Stimulated activated CD8-positive, alpha-beta memory T cell treated with anti-CD3 and anti-CD28 coated beads, Interleukin-7, amount 100 ng/mL, for 1 hour (primary cell): ENCODE measurements at places on chromosomes 1 and 21.

GRCh38 chr1:56771717-56772116 is 47.5 kb downstream of the FYB2 start:
- DNase-seq = no peak

DNA sequence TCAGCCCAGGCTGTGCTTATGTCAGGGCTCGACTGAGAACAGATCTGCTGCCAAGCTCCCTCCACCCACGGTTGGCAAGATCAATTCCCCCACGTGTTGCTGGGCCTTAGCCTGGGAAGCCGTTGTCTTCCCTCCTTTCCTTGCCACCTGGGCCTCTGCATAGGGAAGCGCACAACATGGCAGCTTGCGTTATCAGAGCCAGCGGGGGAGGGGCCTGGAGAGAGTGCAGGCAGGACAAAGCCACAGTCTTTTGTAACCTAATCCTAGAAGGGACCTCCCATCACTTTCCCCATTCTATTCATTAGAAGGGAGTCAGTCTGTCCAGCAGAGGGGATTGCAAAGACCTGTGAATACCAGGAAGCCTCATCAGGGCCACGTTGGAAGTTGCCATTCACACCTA is 17.0 kb upstream of the IGSF21 start:
- DNase-seq = no peak

DNA sequence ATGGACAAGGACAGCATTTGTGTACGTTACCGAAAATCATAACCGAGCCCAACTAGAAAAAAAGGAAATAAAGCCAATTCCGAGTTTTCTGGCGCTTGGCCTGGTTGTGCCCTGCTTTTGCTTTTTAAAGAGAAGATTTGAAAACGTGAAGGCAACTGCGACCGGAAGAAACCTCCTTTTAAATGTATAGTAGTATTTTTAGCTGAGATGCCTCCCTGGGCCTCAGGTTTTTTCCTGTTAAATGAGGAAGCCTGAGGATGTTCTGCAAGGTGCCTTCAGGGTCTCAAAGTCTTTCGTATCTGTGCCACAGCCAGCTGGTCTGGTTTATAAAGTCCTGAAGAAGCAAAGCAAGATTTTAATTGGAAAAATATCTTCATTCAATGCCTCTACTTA is 371 bp upstream of the ODF2L start:
- no peak for DNase-seq

DNA sequence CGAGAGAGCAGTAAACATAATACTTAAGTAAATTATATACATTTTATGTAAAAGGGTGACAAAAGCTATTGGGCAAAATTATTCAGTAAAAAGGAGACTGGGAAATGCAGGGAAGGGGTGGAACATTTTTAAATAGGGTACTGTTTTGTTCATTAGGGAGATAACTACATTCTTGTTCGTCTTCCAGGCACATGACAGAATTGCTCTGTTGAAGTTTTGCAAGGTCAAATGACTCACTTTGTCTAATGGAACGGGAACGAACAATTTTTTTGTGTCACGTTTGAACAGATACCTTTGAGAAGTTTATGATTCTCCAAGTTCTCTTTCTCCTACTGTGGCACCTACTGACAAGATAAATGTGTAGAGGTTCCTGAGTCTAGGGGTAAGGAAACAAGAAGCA is 382.3 kb upstream of the ZRANB2 start:
- DNase-seq = no peak

GRCh38 chr1:235511470-235512240 is 7.4 kb upstream of the B3GALNT2 start:
- DNase-seq = no peak

DNA sequence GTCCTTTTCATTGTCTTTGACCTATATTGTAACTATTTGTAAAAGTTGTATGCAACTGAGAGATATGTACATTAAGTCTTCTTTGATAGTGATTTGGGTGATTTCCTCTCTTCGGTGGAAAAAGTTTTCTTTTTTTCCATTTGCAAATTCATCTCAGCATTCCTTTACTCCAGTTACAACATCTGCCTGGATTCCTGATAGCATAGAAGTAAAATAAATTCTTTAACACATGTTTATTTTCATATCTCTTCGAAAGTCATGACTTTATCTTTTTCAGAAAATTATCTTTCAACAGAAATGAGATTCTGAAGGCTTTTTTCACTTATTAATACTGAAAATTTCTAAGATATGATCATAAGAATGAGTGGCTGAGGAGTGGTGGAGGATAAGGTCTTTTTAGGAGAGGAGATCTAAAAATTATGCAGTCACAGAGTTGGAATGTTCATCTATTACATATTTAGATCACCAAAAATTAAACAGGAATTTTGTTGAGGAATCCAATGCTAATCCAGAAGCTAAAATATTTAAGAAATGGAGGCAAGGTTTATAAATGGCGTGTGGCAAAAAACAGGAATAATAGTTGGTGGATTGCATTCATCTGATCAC is 400.5 kb downstream of the KCNT2 start:
- no peak for DNase-seq

- DNase-seq = no peak
Measured at GRCh38 chr1:221457685-221458446, 284.0 kb downstream of the DUSP10 start.
